Activated T-cell treated with anti-CD3 and anti-CD28 coated beads, Interleukin-2, amount 50 U/mL, for 1 hour (primary cell): ENCODE measurements at places on chromosomes 3 and 15.

- peak; percentile 55 for DNase-seq
Observed at GRCh38 chr15:90665288-90666134, 51.6 kb upstream of the BLM start.

DNA sequence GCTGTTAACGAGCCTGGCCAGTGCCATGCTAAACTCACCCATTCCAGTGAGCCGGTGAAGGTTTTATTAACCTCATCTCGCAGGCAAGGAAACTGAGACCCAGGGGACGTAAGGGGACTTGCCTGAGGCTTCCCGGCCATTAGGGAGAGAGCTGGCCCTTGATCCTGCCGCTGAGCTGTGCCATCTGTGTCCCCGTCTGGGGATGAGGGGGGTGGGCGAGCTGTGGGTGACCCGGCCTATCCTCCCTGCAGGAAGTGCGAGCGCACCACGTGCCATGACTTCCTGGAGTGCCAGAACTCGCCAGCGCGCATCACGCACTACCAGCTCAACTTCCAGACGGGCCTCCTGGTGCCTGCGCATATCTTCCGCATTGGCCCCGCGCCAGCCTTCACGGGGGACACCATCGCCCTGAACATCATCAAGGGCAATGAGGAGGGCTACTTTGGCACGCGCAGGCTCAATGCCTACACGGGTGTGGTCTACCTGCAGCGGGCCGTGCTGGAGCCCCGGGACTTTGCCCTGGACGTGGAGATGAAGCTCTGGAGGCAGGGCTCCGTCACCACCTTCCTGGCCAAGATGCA, 88.5 kb downstream of the FBLN2 start:
- no peak for DNase-seq

GRCh38 chr3:52183786-52184445, 14.0 kb upstream of the ALAS1 start:
- no peak for DNase-seq

DNA sequence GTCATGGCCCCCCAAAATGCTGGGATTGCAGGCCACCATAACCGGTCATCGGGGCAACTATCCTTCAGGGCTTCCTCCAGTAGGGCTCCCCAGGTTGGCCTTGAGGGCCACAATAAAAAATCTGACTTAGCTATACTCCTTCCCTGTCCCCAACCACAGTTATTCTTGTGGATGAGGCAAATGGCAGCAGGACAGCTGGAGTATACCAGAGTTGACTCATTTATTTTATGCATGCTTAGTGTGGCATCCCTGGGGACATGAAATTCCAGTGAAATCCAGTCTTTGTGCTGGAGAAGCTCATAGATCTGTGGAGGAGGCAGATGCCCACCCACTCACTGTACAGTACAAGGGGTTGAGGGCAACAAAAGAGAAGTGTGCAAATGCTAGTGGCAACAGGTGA, 109.5 kb downstream of the RORA start:
- no peak for DNase-seq

DNA sequence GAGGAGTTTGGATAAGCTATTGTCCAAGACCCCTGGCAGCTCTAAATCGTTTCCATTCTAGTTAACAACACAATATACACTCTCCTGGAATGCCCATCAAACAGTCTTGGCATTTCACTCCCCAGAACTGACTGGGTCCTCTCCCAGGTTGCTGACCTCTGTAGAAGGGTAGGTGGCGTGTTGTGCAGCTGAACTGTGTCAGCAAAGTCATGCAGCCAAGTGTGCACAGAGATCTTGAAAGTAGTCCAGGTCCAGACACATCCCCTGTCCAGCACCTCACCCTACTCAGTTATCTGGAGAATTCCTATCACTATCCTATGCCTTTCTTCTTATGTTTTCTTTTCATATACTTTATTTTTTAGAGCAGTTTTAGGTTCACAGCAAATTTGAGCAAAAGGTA, 312.7 kb downstream of the GABRB3 start:
- no peak for DNase-seq

- DNase-seq = no peak
Observed at GRCh38 chr3:101850246-101851051, 1.1 kb downstream of the NFKBIZ start.

DNA sequence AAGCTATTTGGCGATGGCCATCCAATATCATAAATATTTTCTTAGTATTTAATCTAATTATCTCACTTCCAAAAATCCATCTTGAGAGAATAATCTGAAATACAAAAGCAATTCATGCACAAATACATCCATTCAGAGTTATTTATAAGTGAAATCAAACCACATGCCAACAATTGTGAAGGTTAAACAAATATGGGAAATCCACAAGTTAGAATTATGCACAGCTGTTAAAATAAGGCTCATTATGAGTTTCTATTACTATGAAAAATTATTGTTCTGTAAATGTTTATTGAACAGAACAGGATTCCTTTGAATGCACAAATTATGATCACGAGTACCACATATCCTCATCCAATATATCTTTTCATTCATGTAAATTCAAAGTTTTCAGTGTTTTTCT, 267.7 kb downstream of the PLOD2 start:
- no peak for DNase-seq

DNA sequence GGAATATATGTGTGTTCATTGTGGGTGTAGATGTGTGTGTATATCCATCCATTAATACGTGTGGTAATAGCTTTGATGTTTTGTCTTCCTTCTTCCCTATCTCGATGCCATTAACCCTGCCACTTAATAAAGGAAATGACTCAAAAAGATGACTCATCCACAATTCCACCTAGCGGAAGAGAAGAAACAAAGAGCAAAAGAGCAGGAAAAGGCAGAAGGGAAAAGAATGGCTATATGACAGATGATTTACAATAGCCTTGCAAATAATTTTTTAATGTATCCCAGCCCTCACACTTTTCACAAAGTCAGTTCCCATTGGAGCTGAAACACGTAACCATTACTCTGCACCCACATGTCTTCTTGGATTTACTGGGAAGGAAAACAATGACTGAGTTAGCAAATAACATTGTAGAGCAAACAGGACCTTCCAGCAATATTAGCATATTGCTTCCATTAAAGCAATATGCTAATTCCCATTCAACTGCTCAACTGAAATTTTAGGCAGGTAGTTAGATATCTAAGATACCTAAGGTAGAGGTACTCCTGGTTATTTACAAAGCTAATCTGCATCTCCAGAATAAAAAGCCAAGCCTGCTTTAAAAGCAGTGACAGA, 197.2 kb downstream of the KCNAB1 start:
- no peak for DNase-seq

DNA sequence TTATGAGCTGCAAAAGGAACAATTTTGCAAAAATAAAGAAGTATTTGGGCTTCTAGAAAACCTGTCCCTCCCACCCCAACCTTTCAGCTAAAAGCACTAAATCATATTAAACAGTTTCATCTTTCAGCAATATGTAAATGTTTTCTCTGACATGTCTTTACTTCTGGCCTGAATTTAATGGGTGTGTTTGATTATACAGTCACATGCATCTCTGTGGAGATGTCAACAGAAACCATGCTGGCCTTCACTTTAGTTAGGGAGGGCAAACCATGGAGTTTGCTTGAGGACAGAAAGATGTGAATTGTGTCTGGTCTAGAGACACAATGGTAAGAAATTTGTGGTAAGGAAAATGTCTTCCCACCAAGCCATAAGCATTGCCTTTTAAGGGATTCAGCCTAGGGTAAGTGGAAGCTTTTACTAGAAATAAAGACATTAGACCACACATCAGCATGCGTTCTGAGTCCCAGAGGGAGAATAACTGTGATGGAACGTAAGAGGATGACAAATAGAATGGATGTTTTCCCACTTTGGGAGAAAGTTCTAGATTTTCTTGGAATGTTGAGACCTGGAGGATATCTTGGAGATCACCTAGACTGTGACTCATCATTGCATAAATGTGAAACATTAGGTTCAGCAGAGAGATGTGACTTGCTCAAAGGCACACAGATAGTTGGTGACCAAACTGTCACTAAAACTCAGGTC, 68.9 kb downstream of the ST8SIA2 start:
- DNase-seq = no peak

DNA sequence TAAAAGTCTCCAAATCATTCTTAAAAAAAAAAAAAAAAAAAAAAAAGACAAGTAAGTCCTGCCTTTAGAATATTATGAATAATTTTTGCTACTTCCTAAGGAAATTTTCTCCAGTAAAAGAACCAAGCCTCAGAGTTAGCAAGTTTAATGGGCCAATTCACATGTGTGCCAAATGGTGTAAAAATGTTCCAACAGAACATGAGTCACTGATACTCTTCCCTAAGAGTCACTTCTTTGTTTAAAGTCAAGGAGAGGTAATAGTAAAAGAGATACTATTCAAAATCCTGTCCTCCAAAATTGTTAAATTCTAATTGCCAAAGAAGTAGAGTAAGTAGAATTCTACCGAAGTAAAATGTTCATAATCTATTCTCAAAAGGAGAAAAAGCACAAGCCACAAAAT, 17.7 kb upstream of the CPA3 start:
- DNase-seq = no peak

DNA sequence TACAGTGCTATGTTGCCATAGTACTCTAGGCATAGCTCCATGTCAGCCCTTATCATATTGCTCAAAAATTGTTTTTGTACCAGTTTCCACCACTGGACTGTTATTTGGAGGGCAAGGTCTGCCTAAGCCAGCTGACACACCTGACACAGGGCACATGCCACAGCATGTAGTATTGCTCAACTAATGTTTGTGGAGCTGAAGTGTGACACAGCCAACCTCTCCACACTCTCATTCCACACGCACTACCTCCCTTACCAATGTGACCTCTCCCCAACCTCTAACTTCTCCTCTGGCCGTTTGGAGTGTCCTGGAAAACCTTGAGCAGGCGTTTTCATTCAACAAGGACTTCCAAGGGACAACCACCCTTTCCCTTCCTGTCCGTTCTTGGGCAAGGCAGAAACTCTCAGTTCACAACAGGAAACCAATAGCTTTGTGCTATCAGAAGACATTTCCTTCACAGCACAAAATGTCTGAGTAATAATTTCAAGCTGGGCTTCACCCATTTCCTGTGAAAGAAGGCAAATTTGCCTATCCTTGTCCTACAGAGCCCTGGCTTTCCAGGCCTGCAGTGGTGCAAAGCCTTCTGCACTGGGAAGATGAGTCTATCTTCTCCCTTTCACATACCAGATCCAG, 38.4 kb downstream of the TLNRD1 start:
- no peak for DNase-seq

GRCh38 chr3:62500556-62501288, 127.4 kb upstream of the FEZF2 start:
- DNase-seq = no peak

- no peak for DNase-seq
Observed at GRCh38 chr15:38672273-38672672, 107.7 kb upstream of the RASGRP1 start.

GRCh38 chr15:51060030-51060673, 34.6 kb downstream of the TNFAIP8L3 start:
- no peak for DNase-seq

- DNase-seq = no peak
Observed at GRCh38 chr15:72936237-72936636, 116.0 kb upstream of the NEO1 start.

GRCh38 chr15:53031469-53031868, 241.3 kb upstream of the ONECUT1 start:
- no peak for DNase-seq

- no peak for DNase-seq
Observed at GRCh38 chr15:99487337-99487730, 78.5 kb upstream of the MEF2A start.

DNA sequence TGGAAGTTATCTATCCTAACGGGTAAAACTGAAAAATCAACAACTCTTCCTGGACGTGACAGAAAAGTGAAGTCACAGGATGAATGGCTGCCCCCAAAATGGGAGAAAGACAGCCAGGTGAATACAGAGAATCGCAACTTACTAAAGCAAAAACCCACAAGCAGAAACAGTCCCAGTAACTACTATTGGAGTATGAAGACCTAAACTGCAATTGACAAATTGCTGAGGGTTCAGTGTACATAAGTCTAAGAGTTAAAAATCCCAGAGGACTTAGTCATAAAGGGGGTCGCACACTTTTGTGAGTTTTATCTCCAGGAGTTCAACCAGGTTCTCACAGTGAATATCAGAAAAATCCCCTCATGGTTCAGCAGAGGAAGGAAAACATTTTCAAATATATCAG, 56.8 kb upstream of the IMPG2 start:
- no peak for DNase-seq

DNA sequence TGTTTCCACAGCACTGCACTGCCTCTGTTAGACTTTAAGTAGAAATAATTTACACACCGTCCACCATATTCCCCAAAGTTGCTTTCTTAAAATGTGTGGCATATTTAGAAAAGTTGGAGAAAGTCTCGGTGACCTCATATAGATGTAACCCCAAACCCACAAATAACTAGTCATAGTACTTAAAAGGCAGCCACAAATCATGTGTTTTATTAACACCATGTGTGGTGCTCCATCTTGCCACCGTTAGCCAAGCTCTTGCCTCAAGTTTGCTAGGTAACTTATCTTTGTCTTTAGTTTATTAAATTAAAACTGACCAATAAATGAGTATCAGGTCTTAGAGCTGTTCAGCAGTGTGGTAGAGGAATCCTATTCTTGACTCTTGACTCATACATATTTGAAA, 257.9 kb downstream of the UBE2E2 start:
- no peak for DNase-seq

- DNase-seq = no peak
Observed at GRCh38 chr3:9692416-9692815, 11.2 kb upstream of the CPNE9 start.

DNA sequence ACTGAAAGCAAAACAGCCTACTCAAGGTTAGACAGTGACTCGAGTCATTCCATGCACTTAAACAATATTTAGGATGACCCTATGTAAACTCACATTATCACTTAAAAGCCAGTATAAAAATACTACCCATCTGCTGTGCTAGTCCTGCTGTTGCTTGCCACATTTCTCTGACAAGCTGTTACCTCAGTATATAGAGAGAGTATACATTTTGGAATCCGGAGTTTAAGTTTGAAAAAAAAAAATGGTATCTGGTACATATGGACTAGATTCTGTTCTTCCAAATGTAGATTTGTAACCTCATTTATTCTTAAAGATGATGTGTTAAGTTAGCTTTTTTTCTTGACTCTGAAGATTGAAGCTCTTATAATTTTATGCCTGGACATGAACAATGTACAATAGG, 503.8 kb upstream of the TPRG1 start:
- DNase-seq = no peak

DNA sequence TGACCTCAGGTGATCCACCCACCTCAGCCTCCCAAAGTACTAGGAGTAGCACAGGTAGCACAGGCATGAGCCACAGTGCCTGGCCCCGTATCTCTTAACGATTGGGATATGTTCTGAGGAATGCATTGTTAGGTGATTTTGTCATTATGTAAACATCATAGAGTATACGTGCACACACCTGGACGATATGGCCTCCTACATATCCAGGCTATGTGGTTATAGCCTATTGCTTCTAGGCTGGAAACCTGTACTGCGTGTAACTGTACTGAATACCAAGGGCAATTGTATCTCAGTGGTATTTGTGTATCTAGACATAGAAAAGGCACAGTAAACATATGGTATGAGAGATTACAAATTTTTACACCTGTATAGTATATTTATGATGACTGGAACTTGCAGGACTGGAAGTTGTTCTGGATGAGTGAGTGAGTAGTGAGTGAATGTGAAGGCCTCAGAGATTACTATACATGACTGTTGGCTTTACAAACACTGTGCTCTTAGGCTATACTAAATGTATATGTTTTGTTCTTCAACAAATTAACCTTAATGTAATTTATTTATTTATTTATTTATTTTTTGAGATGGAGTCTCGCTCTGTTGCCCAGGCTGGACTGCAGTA, 120.7 kb downstream of the MBNL1 start:
- DNase-seq = no peak

GRCh38 chr15:22988811-22989210, 8.6 kb upstream of the CYFIP1 start:
- no peak for DNase-seq

GRCh38 chr15:52163321-52164190, 27.6 kb downstream of the GNB5 start:
- DNase-seq = peak; percentile 30
